ENCODE measurements at places on chromosomes 3 and 15.

GRCh38 chr3:43910750-43911149 lies 220.0 kb downstream of the ABHD5 start:
- no peak for DNase-seq

DNA sequence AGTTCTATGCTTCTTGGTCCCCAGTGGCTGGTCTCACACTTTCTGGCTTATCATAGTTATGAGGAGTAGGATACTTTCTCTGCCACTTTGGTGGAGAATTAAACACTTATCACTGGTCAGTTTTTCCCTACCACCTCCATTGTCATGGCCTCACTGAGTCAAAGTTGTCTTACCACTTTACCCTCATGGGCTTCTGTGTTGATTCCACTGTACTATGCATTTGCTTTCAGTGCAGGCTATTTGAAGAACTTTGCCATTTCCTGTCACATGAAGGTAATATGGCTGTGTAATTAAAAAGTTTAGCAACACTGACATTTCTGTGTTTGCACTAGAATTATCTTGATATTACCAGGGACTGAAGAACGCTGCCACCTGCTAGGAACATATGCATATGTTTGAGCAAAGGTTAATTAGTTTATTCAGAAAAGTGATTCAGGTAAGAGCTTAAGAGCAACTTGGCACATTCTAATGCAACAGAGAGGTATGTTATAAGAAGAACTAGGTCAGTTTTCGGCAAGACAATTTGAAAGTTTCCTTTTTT lies 377.3 kb downstream of the PDCD6IP start:
- DNase-seq = no peak

- DNase-seq = peak; percentile 94
Measured at GRCh38 chr3:41682996-41683395, 278.9 kb downstream of the ULK4 start.

DNA sequence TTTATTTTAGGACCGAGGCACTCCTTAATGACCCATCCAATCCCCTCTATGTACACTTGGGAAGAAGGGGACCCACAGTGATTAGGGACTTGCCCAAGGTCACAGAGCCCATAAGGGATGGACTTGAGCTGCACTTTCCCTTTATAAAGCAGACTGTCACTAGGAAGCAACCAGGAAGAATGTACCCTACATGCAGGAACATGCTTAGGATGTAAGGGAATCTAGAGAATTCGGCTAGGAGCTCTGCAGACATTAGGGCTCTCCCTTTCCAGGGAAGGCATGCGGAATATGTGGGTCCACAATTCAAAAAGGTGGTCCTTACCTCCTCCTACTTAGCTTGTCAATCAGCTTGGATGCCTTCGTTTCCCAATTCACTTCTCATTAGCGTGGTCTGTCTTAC lies 78.7 kb downstream of the TMEM266 start:
- no peak for DNase-seq

DNA sequence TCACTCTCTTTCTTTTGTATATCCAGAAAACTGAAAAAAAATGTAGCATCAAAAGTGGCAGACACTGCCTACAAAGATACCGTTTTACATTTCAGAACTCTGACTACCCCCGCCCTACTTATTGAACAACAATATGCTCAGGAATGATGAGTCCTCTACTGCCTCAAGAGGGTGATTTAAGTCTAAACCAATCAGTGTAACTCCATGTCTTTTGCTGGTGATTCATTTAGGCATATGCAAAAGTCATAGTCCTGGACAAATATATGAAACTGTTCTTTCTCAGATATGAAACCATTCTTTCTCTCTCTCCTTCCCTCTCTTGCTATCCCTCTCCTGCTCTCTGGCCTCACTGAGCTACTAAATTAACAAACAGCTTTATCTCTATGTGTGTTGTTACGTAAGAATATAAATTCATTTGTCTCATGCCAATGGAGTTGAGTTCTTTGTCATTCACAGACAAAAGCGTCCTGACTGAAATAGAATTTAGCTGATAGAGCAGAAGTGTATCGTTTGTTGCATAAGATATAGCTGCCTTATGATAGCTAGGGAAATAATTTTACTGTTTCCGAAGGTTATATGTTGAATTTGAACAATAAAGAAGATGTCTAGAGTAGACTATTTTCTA lies 133.7 kb upstream of the OSTN start:
- peak; percentile 43 for DNase-seq

- no peak for DNase-seq
Measured at GRCh38 chr3:38367779-38368178, 21.2 kb downstream of the XYLB start.

- DNase-seq = no peak
Measured at GRCh38 chr15:72994534-72995177, 57.6 kb upstream of the NEO1 start.

- DNase-seq = peak; percentile 67
Measured at GRCh38 chr3:139127101-139127500, 82.4 kb upstream of the PRR23C start.

DNA sequence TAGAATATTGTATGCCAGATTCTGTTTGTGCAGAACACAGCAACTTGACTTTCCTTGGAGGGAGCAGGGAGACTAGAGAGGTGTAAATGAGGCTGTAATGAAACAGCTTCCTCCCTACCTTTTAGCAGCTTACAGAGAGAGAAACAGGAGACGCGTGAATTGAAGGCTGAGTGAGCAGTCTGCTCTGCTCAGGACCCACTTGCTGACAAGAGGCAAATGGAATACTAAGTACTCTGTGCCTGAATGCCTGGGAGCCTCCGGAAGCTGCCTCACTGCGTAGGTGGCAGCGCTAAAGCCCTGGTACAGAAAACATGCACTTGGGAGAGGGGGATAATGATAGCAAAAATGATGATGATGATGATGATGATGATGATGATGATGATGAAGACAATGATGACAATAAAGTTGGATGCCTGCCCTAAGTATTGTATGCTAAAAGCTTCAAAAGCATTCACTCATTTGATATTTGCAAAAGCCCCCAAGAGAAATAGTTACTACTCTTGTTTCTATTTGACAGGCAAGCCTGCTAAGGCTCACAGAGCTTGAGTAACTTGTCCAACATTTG lies 548.9 kb downstream of the NTRK3 start:
- no peak for DNase-seq
